Breast epithelium (tissue), 4 donors: ENCODE measurements at places on chromosomes 5 and 9.

- H3K27ac ChIP-seq: no peak overlapping the region
- H3K4me1 ChIP-seq: peaks cover 8% of the 10 kb centered on the region
- H3K27me3 ChIP-seq: no peaks in the 10 kb centered on the region
- H3K36me3 ChIP-seq: no peaks in the 10 kb centered on the region
- no peak for DNase-seq
- H3K4me3 ChIP-seq: no peak overlapping the region
These were observed 3.4 kb downstream of the DPH7 start for GRCh38 chr9:137575364-137575715.

DNA sequence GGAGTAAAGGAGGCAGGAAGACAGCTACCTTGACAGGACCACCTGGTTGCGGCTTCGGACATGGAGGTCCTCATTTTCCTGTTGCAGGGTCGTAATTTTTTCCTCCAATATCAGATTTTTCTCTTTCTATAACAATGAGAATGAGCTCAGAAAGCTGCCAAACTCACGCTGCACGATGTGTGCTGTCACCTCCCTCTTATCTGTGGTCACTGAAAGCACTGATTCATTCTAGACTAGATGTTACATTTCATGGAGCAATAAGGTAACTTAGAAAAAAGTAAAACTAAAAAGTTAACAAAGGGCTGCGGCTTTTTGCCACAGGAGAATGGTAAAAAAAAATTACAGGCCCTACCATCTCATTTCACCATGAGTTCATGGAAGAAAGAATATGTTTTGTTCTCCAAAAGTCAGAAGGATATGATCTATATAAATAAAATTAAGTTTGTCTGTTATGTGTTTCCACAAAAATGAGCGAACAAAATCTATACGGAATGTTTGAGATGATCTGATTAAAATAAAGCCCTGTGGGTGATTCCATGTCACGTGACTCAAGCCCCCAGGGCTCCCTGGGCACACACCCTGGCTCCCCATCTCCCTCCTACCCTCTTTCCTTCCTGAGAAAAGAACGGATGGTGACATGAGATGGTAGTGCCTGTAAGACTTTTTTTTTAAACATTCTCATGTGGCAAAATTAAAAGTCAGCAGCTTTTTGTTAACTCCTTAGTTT, 26.9 kb upstream of the ANXA6 start:
- H3K27me3 ChIP-seq: no peaks in the 10 kb centered on the region
- H3K4me1 ChIP-seq: no peaks in the 10 kb centered on the region
- no peaks in the 10 kb centered on the region for H3K36me3 ChIP-seq
- DNase-seq: no peak
- no peak overlapping the region for H3K27ac ChIP-seq

DNA sequence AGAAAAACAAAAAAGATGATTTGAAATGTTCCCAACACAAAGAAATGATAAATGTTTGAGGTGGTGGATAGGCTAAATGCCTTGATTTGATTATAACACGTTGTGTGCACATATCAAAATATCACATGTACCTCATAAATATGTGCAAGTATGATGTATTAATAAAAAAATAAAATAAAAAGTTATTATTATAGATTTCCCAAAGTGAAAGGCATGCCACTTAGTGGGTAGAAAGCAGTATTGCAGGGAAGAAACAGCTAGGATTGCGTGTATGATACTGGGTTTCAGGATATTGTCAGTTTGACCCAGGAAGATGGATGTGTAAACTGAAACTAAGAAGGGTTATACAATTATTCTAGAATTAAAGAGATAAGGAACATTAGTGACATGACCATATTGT, 3.6 kb upstream of the TMEM38B start:
- peaks cover 16% of the 10 kb centered on the region for H3K27me3 ChIP-seq
- no peaks in the 10 kb centered on the region for H3K36me3 ChIP-seq
- H3K27ac ChIP-seq: no peak overlapping the region
- H3K4me3 ChIP-seq: no peak overlapping the region

DNA sequence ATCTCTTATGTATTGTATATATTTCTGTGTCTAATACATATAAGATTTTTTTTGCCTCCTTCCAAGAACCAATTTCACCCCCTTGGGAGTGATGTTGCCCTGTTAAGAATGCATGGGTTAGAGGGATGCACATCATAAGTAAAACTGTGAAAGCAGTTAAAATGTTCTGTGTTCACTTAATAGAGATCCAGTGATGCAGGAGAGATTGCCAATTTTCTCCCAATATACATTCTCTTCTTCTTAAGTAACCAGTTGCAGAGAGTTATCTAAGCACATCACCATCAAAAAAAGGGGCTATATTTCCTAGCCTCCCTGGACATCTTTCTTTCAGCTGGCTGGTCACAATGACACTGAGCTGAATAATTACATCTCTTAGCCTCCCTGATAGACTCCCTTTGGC, 307.0 kb downstream of the OSTF1 start:
- no peak overlapping the region for H3K27ac ChIP-seq
- H3K4me3 ChIP-seq: no peak overlapping the region
- DNase-seq: no peak
- H3K27me3 ChIP-seq: no peaks in the 10 kb centered on the region
- H3K4me1 ChIP-seq: no peaks in the 10 kb centered on the region

DNA sequence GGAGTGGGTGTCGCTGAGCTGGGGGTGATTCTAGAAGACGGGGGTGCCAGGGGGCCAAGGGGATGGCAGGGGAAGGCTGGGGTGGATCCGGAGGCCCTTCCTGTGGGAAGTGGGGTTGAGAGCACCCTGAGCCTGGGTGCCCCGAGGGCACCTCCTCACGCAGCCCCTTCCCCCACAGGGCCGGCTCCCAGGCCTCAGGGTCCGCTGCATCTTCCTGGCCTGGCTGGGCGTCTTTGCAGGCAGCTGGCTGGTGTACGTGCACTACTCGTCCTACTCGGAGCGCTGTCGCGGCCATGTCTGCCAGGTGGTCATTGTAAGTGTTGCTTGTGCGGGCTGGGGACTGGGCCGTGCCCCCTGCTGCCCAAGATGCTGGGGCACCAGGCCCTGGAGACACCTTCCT, 5.0 kb downstream of the DIPK1B start:
- H3K4me1 ChIP-seq: no peaks in the 10 kb centered on the region
- no peaks in the 10 kb centered on the region for H3K36me3 ChIP-seq
- no peak overlapping the region for H3K27ac ChIP-seq
- no peak for DNase-seq

GRCh38 chr9:94668418-94668927, 29.2 kb upstream of the FBP1 start:
- no peaks in the 10 kb centered on the region for H3K36me3 ChIP-seq
- no peaks in the 10 kb centered on the region for H3K27me3 ChIP-seq
- H3K4me3 ChIP-seq: no peak overlapping the region
- no peak overlapping the region for H3K27ac ChIP-seq

DNA sequence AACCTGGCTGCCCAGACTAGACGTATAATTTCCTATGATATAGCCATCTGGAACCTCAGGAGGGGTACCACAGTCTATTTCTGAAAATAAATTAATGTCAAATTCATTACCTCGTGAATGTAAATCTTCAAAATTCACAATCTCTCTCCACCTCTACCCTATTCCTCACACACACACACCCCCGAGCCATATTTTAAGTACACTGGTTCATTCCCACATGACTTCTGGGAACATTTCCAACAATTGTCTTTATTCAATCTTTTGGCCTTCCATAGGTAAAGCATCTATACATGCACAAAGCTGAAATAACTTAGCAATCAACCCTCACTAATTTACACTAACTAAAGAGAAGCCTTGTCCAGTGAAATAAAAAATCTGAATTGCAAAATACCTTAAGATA, 32.7 kb downstream of the SUSD1 start:
- DNase-seq: no peak
- no peak overlapping the region for H3K4me3 ChIP-seq
- no peaks in the 10 kb centered on the region for H3K36me3 ChIP-seq
- no peaks in the 10 kb centered on the region for H3K4me1 ChIP-seq
- no peaks in the 10 kb centered on the region for H3K27me3 ChIP-seq

DNA sequence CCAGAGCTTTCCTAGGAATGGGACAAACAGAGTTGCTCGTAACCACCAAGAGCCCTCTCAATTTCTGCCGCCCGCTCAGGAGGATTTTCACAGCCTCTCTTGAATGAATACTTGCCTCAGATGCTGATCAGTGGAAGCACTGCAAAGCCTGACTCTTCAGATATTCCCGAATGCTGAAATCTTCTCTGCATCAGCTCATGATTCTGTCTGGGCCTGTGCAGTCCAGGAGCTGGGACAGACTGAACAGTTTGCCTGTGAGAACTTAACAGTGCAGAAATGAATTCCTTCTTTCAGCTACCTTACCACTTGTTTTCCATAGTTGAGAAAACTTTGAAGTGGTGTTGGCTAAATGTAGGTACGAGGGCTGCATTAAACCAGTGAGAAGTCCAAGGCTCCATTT, 17.1 kb downstream of the ZNF462 start:
- peak overlapping the region; percentile 65 for H3K27ac ChIP-seq
- H3K36me3 ChIP-seq: no peaks in the 10 kb centered on the region
- H3K4me3 ChIP-seq: no peak overlapping the region
- DNase-seq: no peak
- no peaks in the 10 kb centered on the region for H3K27me3 ChIP-seq

DNA sequence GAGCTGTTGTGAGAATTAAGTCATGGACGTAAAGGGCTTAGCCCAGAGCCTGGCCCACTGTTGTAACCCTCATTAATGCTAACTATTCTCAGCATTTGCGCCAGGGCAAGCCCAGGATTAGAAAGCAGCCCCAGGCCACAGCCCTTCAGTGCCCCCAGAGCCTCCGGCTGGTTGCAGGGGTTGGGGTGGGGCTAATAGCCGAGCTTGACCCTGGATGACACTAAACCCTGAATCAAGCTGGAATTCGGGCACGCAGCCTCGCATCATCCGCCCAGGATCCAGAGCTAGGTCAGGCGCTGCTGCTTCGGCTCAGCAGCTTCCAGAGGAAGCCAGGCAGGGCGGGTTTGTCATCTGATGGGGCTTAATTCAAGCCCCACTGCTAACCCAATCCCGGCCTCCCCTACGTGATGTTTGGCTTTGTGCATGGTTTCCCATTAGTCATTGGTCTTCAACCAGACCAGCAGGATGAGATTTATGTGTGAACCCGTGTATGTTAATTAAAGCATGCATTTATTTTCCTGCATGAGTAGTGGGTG, 1.2 kb upstream of the MEGF9 start:
- H3K4me3 ChIP-seq: peak overlapping the region; percentile 93
- no peak for DNase-seq
- no peaks in the 10 kb centered on the region for H3K36me3 ChIP-seq
- H3K4me1 ChIP-seq: no peaks in the 10 kb centered on the region

DNA sequence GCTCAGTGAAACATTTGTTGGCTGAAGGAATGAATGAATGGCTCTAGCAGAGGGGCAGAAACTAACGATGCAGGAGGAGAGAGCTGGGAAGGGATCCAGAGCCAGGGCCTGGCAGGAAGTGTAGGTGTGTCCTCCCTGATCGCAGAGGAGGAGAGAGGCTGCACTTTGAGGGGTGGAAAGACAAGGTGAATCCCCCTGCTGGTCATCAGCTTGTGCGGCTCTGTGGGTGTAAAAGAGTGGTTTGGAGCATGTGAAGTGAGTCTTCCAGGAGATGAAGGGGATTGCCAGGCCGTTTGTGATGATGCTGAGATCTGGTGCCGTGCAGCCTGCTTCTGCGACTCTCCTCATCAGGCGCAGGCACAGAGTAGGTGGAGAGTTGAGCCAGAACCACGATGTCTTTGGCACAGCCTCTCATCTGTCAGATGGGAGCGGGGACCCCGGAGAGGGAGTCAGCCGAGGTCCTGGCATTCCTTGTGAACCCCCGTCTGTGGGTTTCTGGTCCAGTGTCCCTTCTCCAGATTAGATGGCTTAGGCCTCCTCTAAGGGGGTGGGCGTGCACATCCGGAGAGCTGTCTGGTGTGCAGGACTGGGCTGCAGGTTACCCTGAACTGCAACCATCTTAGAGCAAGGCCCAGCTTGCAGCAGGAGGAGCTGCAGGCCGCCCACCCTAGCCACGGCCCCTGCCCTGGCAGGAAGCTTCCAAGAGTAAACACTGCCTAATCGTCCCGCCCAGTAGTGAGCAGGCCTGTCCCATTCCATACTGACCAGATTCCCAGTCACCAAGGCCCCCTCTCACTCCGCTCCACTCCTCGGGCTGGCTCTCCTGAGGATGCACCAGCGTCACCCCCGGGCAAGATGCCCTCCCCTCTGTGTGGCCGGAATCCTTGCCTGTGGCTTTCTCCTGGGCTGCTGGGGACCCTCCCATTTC, at the start of gene ADAMTS13:
TSS of gene ADAMTS13 (plus strand) at position 753 of the 928 bp plus-strand sequence. CDS start at position 830, 77 bp downstream.
- H3K27ac ChIP-seq: no peak within 1 kb of the TSS
- H3K4me3 ChIP-seq: no peak within 1 kb of the TSS
- H3K27me3 ChIP-seq: no peaks in the 10 kb centered on the region
- no peaks in the 10 kb centered on the region for H3K36me3 ChIP-seq
- DNase-seq: no peak

DNA sequence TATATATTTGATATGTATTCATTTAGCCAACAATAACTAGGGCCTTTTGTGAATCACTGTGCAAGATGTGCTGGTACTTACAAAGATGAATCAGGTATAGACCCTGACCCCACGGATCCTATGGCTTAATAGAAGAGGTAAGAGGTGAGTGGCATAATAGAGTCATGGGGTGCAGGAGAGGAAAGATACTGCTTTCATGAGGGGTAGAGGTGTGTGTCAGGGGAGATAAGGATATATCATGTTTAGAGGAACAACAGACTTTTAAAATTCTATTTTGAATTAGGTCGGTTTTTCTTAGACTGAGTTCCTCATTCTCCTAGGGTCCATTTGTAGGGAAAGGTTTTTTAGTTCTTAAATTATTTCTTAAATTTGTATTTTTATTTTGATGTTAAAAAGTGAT, 27.8 kb downstream of the ZCCHC7 start:
- H3K27me3 ChIP-seq: no peaks in the 10 kb centered on the region
- H3K4me3 ChIP-seq: no peak overlapping the region
- no peak overlapping the region for H3K27ac ChIP-seq
- no peaks in the 10 kb centered on the region for H3K4me1 ChIP-seq
- DNase-seq: no peak

DNA sequence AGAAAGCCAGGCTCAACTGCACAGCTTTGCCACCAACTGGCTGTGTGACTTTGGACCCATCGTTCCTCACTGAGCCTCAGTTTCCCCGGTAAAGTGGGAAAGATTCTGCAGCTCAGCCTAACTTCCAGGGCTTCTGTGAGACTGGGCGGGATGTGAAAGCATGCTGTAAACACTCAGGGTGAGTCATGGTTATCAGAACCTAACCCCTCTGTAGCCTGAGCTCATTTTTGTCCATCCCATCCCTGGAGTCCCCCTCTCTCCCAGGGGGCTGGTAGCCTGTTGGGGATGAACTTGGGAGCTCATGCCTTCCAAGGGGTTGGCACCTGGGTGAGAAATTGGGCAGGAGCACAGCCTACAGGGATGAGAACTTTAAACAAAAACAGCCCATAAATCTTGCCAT, 2.3 kb downstream of the CCDC69 start:
- peak overlapping the region; percentile 83 for H3K4me3 ChIP-seq
- H3K27me3 ChIP-seq: no peaks in the 10 kb centered on the region
- peaks cover 5% of the 10 kb centered on the region for H3K4me1 ChIP-seq
- H3K36me3 ChIP-seq: no peaks in the 10 kb centered on the region
- H3K27ac ChIP-seq: peak overlapping the region; percentile 74
- no peak for DNase-seq
